Lung (tissue), 17 donors: ENCODE measurements at places on chromosomes 6 and 20. TPM values are rescaled to one million over a fixed set of nuclear protein-coding genes. Genes with fewer than 3 reads are reported as not detected.

SIRPD gene
- 1.9 TPM for polyA plus RNA-seq

KCNK17 gene
- polyA plus RNA-seq: 2.9 TPM

ANKRD66 gene
- 5.1 TPM for polyA plus RNA-seq

GRCh38 chr6:44096612-44097011 is 30.6 kb downstream of the MRPL14 start:
- H3K36me3 ChIP-seq: no peaks in the 10 kb centered on the region
- no peak overlapping the region for H3K4me3 ChIP-seq
- peak; percentile 73 for DNase-seq

DNA sequence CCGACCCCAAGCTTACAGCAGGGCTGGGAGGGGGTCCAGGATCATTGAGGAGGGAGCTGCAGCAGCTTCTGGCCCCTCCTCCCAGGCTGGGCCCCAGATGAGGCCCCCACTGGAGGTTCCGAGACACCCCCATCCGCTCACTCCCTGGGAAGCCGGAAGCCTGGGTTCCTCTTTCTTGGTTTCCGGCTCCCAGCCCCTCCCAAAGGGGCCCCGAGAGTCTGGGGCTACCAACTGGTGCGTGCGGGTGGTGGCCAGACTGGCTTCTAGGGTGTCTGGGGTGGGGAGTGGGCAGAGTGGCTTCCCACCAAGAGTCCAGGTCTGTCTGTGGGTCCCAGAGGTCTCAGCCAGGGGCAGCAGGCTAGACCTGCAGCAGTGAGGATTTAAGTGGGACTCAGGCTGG is 2.2 kb downstream of the RGS19 start:
- H3K4me3 ChIP-seq: no peak overlapping the region
- peaks cover 2% of the 10 kb centered on the region for H3K27me3 ChIP-seq
- DNase-seq: no peak
- peaks cover 9% of the 10 kb centered on the region for H3K36me3 ChIP-seq
- peak overlapping the region; percentile 28 for H3K27ac ChIP-seq
- peaks cover 14% of the 10 kb centered on the region for H3K4me1 ChIP-seq

DNA sequence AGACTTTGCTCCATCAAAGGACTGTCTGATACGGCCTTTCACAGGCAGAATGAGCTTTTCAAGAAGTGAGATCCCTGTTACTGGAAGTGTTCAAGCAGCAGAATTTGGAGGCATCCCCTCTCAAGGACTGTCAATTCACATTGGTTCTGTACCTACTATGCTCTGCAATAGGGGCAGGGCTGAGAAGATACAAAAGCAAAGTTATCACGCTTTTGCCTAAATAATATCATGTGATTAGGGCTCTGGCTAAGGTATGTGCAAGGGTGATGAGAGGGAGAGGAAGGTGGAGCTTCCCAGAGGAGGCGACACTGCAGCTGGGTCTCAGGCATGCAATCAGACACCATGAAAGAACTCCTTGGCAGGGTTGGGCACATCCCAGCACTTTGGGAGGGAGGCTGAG is 80.2 kb upstream of the PIM1 start:
- DNase-seq: no peak
- H3K27ac ChIP-seq: no peak overlapping the region
- no peaks in the 10 kb centered on the region for H3K36me3 ChIP-seq
- H3K4me1 ChIP-seq: no peaks in the 10 kb centered on the region

DNA sequence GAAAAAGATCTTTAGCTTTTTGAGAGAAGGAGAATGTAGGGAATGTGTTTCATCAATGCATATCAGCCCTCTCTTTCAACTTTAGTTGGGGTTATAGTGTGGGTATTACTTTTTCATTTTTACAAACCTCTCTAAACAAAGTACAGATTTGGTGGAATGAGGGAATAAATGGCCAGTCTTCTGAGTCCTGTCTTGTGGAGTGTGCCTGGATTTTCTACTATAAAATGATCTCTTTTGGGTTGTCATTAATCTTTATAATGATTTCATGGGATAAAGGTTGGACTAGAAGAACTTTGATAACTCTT is 209.3 kb downstream of the RNF144B start:
- DNase-seq: no peak
- H3K4me3 ChIP-seq: no peak overlapping the region
- no peaks in the 10 kb centered on the region for H3K4me1 ChIP-seq
- H3K27ac ChIP-seq: no peak overlapping the region
- no peaks in the 10 kb centered on the region for H3K36me3 ChIP-seq

- H3K4me1 ChIP-seq: no peaks in the 10 kb centered on the region
- H3K27ac ChIP-seq: no peak overlapping the region
- H3K4me3 ChIP-seq: no peak overlapping the region
These were observed 139.8 kb downstream of the KHDC1L start for GRCh38 chr6:73085443-73085871.

DNA sequence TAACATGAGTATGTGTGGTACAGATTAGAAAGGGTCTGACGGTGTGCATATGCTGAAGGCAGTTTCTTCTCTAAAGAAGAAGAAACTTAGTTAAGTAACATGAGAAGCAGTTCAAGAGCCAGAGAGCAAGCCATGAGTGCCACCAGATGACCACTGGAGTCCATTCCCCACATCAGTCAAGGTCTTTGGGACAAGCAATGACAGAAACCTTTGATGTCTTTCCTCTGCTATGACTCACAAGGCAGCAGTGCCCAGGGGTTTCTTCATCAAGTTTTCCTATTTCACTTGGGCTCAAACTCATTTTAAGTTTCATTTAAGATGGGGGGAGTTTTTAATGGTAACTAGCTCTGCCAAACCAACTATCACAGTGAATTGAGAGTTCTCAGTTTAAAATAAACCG is 303.8 kb upstream of the TBX18 start:
- H3K36me3 ChIP-seq: no peaks in the 10 kb centered on the region
- no peak overlapping the region for H3K27ac ChIP-seq
- no peaks in the 10 kb centered on the region for H3K27me3 ChIP-seq
- H3K4me3 ChIP-seq: no peak overlapping the region
- H3K4me1 ChIP-seq: no peaks in the 10 kb centered on the region

DNA sequence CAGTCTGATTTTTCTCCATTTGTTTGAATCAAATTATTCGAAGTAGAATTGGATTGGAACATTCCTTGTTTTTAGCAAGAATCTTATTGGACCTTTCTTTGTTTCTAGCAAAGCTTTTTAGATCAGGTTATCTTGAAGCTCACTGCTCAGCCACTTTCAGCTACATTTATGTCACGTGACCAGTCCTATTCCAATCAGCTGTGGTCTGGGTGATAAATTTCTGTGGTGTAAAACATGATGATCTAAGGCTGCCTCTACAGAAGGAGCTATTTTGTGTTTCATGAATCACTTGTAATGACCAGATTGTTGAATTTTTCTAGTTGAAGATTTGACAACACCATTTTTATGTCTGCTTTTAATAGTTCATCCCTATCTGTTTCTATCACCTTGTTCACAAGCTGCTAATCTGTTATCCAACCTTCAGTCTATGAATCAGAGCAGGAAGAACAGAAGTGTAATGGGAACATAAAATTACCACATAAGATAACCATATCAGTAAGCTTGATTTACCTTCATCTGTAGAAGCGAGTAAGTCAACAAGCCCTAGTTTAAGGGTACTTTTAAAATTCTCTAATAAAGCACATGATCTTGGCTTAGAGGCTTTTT is 101.0 kb upstream of the MAP3K7 start:
- H3K4me3 ChIP-seq: no peak overlapping the region
- H3K27ac ChIP-seq: no peak overlapping the region
- H3K4me1 ChIP-seq: no peaks in the 10 kb centered on the region

GRCh38 chr6:169783401-169783800 is 32.0 kb downstream of the ERMARD start:
- no peak overlapping the region for H3K4me3 ChIP-seq
- no peak for DNase-seq
- H3K27ac ChIP-seq: no peak overlapping the region
- H3K36me3 ChIP-seq: peaks cover 15% of the 10 kb centered on the region
- H3K27me3 ChIP-seq: peaks cover 4% of the 10 kb centered on the region

DNA sequence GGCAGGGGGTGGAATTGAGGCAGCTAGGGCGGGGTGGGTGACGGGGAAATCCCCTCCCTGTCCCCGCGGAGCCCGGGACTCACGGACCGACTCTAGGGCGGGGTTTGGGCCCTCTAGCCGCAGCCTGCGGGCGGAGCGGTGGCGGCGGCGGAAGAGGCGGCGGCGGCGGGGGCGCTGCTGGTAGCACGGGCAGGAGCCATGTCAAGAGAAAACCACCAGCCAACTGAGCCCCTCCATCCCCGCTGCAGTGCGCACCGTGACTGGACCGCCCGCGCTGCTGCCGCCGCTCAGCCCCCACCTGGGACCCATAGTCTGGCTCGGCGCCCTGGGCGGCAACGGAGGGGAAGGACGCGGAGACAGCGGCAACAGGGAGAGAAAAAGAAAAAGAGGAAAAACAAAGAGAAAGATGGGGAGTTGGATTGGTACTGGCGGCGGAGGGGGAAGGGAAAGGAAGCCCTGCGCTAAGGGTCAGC is 1.2 kb upstream of the C6orf62 start:
- peaks cover 4% of the 10 kb centered on the region for H3K36me3 ChIP-seq
- H3K27ac ChIP-seq: peak overlapping the region; percentile 100
- peaks cover 4% of the 10 kb centered on the region for H3K4me1 ChIP-seq
- peak; percentile 57 for DNase-seq
- H3K4me3 ChIP-seq: peak overlapping the region; percentile 98

DNA sequence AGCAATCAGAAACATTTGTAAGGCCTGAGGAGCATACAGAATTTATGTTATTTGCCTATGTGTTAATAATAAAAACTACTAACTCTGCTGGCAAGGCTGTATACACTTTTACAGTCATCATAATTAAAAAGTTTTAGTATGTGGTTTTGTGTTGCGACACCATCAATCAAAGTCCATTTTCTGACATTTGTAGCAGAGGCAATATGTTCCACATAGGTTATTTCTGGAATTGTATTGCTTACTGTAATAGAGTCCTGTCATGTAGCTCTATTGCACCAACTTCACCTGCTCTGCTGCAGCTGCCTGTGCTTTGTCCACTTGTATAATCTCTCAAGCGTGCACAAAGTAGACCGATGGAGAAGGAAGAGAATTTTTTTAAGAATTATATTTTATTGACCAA is 501.8 kb downstream of the HACE1 start:
- H3K4me3 ChIP-seq: no peak overlapping the region
- H3K36me3 ChIP-seq: no peaks in the 10 kb centered on the region
- H3K27ac ChIP-seq: no peak overlapping the region
- H3K27me3 ChIP-seq: no peaks in the 10 kb centered on the region
